A549 treated with ZK216348 at 1 μM for 4 hours (cell line): ENCODE measurements at places on chromosomes 3 and 15. TPM values are rescaled to one million over a fixed set of nuclear protein-coding genes. Genes with fewer than 3 reads are reported as not detected.

TGFBR2 gene
- 48.1 to 61.9 TPM (median 53.9 TPM) in 5 replicates for total RNA-seq

ANKRD63 gene
- 0.21 to 0.67 TPM (median 0.35 TPM) in 4 of 5 replicates, not detected in the other for total RNA-seq

MLH1 gene
- 29.6 to 57.4 TPM (median 32.5 TPM) in 5 replicates for total RNA-seq

IGF2BP2 gene
- 11.6 to 14.5 TPM (median 11.8 TPM) in 5 replicates for total RNA-seq

ARHGAP11A gene
- total RNA-seq: 51.8 to 104 TPM (median 89.0 TPM) in 5 replicates

ITPKA gene
- total RNA-seq: 2.0 to 4.3 TPM (median 3.3 TPM) in 5 replicates

VEPH1 gene
- 0.27 to 0.44 TPM in 2 of 5 replicates, not detected in the others for total RNA-seq

ZNF502 gene
- total RNA-seq: 1.6 to 2.5 TPM (median 2.1 TPM) in 5 replicates

TMC3 gene
- total RNA-seq: not detected in 5 replicates
